Activated CD4-positive, CD25-positive, alpha-beta regulatory T cell (primary cell): ENCODE measurements at places on chromosomes 7 and 10.

DNA sequence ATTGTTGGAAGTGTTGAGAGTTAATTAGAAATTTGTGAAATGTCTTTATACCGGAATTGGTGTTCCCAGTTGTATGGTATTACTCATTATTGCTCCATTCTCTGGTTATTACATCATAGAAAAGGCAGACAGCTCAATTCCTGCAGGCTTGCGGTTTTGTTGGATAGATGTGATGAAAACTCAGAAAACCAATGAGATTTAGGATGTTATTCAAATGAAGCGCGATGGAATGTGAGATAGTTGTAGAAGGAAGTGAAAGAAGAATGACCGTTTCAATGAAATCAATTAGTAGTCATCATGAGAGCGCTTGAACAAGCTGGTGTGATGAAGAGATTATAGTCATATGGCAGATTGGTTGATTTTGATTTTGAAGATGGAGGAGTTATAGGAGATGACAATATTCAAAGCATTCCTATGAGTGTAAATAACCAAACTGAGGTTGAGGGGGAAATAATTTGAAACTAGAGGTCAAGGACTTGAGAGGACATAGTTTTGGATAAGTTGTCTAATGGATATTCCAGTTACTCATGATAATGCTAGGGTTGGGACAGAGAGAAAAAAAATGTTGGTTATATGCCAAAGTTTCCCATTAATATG is 991.5 kb downstream of the NRG3 start:
- DNase-seq = no peak

DNA sequence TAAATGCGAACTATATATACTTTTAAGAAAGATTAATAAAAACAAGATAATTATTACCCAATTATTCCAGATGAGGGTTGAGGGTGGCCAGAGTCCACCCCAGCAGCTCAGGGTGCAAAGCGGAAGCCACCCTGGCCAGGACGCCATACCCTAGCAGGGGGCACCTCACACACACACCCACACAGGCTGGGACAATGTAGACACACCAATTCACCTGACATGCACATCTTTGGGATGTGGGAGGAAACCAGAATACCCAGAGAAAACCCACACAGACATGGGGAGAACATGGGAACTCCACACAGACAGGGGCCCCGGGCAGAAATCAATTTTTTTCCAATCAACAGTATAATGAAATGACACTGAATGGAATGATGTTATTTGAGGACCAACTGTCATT is 86.0 kb downstream of the RTKN2 start:
- no peak for DNase-seq

DNA sequence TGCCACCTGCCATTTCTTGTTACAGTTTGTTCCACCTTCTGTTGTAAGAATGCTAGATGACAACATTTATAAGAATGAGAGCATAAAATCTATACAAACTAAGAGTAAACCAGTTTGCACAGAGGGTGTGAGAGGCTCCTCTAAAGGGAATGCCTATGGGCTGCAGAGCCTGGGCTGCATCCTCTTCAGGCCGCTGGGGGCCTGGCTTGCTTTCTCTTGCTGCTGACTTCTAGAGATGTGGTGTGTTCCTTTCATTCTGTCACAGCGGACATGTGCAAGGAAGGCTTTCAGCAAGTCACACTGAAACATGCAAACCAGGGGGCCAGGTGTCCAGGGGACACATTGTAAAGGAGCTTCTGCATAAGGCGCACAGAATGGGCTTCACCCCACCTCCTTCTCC is 7.1 kb upstream of the ATP6V1F start:
- no peak for DNase-seq

DNA sequence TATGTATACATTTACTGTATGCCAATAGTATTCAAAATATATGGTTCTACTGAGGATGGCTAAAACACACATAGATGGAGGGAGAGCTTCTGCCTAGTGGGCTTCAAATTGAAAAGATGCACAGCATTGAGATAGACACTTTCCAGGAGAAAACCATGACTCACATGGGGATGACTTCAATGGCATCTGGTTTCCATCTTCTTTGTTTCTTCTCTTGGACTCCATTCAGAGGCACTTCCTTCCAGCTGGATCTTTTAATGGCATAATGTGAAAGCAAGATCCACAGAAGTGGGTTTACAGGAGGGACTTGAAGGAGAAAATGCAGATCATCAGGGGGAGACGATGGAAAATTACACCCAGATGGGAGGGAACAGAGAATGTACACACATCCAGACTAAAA is 84.9 kb downstream of the ZNF365 start:
- DNase-seq = no peak

GRCh38 chr10:129613377-129613980 is 146.4 kb downstream of the MGMT start:
- no peak for DNase-seq

DNA sequence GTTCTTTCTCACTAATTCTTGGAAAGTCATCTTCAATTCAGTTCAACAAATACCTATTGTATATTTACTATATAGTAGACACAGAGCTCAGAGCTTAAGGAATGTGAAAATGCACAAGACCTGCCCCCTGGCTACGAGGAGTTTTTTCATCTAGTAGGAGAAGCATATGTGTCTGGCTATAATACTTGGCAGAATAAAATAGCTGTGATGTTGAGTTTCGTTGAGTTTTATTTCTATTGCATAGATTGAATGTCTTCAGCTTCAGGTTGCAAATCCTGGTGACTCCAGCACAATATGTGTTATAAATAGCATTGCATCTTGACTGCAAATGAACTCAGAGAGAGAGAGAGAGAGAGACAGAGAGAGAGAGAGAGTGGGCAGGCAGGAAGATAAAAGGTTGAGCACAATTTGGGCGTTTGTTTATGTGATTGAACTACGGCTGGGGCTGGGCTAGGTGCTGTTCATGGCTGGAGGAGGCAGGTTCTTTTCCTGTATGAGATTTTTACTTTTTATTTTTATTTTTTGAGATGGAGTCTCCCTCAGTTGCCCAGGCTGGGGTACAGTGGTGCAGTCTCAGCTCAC is 229.6 kb downstream of the GALNT17 start:
- DNase-seq = no peak

- DNase-seq = no peak
Measured at GRCh38 chr10:44042926-44043602, 341.8 kb downstream of the CXCL12 start.

DNA sequence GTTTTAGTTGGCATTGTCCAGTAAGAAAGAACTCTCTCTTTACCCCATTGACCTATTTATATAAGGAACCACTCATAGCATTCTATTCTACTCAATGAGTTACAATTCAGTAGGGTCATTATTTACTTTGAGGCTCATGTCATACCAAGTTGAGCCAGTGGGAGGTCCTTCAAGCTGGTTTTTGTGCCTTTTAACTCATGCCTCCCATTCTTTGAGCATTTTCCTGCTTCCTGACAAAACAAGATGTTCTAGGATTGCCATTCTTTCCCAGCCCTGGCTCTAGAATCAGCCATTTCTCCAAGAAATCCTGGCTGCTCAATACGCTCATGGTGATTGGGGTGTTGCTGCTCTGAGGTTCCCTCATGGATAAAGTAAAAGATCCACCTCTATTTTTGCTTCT is 250.1 kb downstream of the ABCA13 start:
- no peak for DNase-seq

DNA sequence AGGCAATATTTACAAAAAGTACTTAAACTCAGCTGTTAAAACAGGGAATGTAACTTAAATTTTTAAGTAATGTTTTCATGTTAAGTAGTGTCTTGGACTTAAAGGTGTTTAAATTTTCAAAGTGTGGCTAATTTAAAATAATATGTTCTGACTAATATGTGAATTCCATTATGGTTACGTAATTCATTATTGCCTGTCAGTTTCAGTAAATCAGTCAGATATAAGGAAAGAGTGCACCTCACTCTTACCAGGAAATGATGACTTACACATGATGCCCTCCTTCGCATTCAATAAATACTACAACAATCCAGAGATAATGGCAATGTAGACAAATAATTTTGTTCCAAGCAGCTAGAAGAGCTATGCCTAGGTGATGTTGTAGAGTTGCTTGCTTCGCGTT is 69.0 kb upstream of the WNT16 start:
- DNase-seq = no peak

DNA sequence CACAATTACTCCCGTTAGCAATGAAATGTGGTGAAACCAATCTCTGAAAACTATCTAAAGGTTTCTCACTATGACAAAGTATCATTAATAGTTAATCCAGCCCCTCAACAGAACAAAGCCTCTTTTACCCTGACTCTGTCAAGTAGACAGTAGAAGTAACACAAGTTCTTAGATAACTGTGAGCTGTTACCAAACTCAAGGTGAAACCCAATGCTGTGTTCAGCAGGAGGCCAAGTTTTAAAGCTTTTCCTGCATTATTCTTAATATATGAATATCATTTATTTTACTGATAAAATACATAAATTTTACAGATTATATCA is 109.1 kb downstream of the SRPK2 start:
- DNase-seq = no peak

DNA sequence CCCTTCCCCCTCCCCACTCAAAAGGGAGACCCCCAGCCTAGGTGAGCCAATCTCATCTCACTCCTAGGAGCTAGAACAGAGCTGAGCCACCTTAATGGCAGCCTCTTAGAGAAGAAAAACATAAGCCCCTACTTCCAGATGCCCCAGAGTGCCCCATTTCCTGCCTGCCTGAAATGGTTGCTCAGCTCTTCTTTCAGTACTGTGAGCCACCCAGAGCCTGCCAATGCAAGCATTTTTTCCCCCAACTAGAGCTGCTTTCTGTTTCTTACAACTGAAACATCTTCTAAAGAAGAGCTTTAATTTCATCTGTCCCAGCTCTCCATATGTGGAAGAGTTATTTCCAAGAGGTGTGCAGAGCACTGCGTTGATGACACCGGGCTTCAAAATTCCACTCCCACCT is 136.7 kb downstream of the PLPP4 start:
- no peak for DNase-seq

DNA sequence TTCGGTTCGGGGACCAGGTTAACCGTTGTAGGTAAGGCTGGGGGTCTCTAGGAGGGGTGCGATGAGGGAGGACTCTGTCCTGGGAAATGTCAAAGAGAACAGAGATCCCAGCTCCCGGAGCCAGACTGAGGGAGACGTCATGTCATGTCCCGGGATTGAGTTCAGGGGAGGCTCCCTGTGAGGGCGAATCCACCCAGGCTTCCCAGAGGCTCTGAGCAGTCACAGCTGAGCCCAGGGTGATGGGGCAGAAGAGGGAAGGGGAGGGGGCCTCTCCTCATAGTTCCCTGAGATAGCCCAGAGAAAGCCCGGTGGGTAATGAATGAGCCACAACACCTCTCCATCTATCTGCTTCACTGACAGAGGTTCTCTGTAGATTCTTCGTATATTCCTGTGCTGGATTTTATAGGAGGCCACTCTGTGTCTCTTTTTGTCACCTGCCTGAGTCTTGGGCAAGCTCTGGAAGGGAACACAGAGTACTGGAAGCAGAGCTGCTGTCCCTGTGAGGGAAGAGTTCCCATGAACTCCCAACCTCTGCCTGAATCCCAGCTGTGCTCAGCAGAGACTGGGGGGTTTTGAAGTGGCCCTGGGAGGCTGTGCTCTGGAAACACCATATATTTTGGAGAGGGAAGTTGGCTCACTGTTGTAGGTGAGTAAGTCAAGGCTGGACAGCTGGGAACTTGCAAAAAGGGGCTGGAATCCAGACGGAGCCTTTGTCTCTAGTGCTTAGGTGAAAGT is 16.4 kb downstream of the PRSS2 start:
- no peak for DNase-seq

GRCh38 chr7:13800694-13801448 is 188.6 kb downstream of the ETV1 start:
- DNase-seq = no peak

- DNase-seq = no peak
Measured at GRCh38 chr7:20980232-20980631, 193.5 kb upstream of the SP8 start.

DNA sequence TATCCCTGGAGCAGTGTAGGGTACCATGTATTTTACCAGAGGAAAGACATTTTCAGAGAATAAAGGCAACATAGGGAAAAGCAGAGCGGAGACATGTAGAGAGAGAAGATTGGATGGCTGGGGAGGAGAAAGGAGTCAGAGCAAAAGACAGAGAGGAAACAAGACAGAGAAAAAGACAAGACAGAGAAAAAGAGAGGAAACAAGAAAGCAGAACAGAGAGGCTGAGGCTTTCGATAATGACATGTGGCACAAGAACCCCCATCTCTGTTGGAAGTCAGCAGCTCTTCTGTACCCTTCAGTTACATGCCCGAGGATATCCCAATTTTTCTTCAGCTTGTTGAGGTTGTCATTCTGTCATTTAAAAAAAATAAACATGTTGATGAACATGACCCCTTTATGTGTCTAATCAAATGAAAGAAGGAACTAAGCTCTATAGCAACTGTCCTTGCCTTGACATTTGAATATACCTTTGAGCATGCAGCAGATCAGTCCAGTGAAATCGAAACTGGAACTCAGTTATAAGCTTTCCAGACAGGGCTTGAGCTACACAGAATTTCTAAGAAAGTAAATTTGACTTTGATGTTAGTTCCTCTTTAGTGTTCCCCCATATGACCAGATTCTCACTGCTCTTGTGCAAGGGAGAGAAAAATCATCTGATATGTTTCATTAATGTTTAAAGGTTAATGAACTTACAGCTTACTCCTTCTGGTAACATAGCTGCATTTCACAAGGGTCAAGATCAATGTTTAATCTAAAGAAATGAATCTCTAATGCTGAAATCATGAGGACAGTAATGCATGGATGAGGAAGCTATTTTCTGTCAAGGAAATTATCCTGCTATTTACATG is 75.1 kb upstream of the SP4 start:
- no peak for DNase-seq

DNA sequence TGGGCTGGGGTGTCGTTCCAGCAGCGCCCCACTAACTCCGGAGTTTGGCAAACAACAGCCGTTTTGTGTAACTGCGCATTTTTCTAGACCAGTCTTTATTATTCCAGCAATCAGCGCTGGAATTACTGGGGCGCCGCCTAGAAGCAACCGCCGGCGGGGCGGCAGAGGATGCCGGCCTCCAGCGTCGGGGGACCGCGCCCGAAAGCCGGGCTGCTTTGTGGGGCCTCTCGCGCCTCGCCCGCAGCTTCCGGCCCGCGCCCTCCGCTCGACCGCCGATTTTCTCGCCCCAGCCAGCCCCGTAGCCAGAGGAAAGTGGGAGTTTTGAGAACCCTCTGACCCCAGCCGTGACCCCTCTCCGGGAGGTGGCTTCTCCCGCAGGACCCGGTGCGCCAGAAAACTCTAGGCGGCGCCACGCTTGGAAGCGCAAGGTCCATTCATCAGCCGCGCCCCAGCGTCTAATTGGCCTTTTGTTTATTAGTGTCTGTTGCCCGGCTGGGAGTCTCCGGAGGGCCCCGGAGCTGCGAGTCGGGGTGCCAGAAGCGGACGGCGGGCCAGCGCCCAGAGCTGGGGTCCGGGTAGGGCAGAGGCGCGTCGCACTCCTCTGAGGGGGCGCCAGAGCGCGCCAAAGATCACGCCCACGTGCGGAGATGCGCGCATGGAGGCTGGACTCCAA is 10.7 kb downstream of the EMX2 start:
- no peak for DNase-seq

- DNase-seq = no peak
Measured at GRCh38 chr7:151761231-151761630, 115.7 kb downstream of the PRKAG2 start.
